ENCODE measurements at places on chromosomes 6 and 20.

DNA sequence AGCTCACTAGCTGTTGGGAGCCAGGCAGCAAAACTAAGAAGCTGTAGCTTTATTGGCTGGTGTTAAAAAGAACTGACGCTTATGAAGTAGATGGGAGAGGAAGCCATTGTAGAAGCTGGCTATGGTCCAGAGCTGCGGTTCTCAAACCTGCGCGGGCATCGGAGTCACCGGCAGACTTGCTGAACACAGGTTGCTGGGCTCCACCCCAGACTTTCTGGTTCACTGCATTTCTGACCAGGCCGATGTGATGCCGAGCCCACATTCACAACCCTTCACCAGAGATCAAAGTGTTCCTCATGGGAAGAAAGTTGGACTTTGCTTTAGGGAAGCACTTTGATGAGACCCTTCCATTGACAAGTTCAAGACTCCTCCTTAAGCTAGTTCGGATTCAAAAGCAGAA, 231.6 kb downstream of the QKI start:
- DNase-seq, result no peak

- DNase-seq, result no peak
These were observed 5.9 kb downstream of the WASF1 start for GRCh38 chr6:110173506-110174132.

GRCh38 chr20:31698803-31699718, 23.6 kb downstream of the BCL2L1 start:
- DNase-seq, result no peak

DNA sequence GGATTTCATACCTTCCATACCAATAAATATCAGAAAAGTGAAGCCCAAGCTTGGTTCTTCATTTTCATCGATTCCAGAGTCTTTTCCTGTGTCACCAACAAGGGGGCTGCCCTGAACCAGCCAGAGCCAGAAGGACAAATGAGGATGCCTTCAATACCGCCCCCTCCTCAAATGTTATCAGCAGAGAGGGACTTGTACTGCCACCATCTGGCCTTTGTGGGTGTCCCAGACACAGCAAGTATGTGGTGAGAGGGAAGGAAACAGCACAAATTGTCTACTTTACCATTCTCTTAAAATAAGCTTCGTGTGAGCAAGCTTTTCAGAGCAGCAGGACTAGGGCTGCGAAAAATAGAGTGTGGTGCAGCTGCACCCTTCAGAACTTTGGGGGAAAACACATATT, 165.3 kb downstream of the SOBP start:
- peak; percentile 42 for DNase-seq

- DNase-seq, result no peak
These were observed 15.4 kb upstream of the ANKRD60 start for GRCh38 chr20:58243653-58244410.

- DNase-seq, result no peak
These were observed 36.4 kb downstream of the CEP250 start for GRCh38 chr20:35491823-35492222.

GRCh38 chr6:53464927-53465460, 79.9 kb downstream of the GCLC start:
- no peak for DNase-seq

DNA sequence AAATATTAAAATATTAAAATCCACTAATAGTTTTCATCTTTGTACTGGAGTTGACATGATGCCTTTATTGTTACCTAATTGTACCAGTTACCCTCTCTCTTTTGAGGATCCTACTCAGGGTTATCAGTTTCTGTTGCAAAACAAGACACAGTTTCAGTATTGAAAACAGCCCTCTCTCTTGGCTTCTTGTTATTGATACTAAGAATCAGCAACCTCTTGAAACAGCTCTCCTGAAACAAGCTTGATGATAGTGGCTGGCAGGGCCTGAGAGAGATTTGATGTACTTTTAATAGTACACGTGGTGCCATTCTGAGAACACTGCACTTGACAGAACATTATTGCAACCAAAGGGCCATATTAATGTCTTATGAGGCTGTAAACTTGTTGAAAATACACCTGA, 64.9 kb upstream of the MEI4 start:
- DNase-seq, result no peak

GRCh38 chr6:88376197-88376596, 210.1 kb upstream of the CNR1 start:
- no peak for DNase-seq

DNA sequence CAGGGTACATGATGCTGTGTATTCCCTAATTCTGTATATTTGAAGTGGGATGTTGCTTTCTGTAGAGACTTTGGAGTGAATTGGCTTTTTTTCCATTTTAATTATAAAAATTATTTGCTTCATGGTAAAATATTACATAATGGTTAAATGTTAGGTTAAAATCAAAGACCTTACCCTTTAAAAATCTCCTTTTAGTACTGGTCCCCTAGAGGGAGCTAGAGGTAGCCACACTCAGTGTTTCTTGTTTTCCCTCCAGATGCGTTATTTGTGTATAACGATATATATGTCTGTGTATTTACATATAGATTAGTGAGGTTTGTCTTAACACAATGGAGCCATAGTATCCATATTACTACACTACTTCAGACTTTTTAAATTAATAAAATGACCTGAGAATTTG, 146.7 kb downstream of the PLCB4 start:
- DNase-seq, result no peak

- DNase-seq, result no peak
These were observed 17.6 kb upstream of the CDKN1A start for GRCh38 chr6:36660771-36661471.

DNA sequence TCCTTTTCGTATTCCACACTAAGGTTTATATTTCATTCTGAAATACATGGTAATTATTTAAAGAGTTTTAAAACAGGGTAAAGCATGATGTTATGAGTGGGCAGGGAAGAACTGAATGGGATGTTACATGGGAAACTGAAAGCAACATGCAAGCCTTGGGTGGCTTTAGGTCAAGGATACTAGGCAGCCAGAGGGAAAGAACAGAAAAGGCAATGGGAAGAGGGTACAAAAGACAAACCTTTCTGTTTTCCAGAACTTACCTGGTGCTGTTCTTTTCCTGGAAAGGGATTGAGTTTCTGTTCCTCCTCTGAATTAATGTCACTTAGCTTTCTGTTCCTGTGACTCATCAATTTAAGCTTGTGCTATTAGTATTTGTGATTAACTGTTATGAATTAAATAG, 71.2 kb upstream of the SMIM8 start:
- no peak for DNase-seq

GRCh38 chr6:157090736-157091135, 232.6 kb downstream of the TMEM242 start:
- DNase-seq, result no peak

DNA sequence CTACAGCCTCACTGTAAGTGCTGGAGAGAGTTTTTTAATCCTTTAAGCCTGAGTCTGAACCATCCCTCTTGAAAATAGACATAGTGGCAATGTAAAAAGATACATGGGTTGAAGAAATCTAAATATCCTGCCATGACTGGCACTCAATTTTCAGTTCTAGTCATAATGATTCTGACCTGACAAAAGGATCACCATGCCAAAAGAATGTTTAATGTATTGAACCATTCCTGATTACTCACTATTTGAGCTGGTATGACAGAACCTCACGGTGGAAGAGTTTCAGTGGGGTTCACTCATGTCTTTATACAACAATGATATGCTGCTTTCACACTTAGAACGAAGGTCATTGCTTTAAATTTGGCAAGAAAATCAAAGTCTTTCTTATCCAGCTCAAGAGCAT, 93.4 kb downstream of the HIVEP2 start:
- no peak for DNase-seq

- DNase-seq, result no peak
These were observed 369.4 kb upstream of the IMPG1 start for GRCh38 chr6:76441875-76442274.

- no peak for DNase-seq
These were observed 58.7 kb upstream of the ARMC2 start for GRCh38 chr6:108789475-108789874.

- DNase-seq, result no peak
These were observed 590 bp downstream of the RNF217 start for GRCh38 chr6:124962639-124963415.

- no peak for DNase-seq
These were observed 609.9 kb upstream of the MAP3K7 start for GRCh38 chr6:91196729-91197128.

GRCh38 chr20:31642837-31643236, 5.1 kb downstream of the COX4I2 start:
- DNase-seq, result no peak

GRCh38 chr6:39226639-39227329, 2.5 kb downstream of the KCNK5 start:
- no peak for DNase-seq

- no peak for DNase-seq
These were observed 153.5 kb downstream of the DLL1 start for GRCh38 chr6:170137176-170137891.

DNA sequence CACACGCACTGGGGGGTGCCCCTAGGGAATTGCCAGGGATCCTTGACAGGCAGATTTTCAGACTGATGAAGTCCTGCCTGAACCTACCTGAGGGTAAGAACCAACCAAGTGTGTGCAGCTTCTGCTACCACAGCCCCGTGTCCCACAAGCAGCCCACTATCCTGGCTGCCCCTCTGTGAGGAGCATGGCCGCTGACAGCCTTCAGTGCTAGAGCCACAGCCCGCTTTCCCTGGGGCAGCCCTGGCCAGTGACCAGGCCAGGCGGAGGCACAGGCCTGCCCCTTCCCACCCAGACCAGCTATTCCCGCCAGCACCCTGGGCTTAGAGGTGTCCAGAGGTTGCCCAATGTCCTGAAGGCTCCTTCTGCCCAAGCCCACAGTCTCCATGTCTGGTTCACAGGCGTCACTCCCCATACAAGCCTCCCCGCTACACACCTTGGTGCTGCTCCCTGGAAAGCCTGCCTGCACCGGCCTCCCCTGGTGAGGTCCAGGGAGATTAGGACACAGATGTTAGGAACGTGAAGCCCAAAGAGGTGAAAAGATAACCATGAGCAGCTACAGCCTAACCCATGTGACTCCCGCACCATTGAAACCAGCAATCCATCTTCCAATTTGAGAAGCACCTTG, 207.0 kb downstream of the SYNDIG1 start:
- DNase-seq, result no peak

- DNase-seq, result no peak
These were observed 454.6 kb upstream of the EYS start for GRCh38 chr6:66161546-66162108.

DNA sequence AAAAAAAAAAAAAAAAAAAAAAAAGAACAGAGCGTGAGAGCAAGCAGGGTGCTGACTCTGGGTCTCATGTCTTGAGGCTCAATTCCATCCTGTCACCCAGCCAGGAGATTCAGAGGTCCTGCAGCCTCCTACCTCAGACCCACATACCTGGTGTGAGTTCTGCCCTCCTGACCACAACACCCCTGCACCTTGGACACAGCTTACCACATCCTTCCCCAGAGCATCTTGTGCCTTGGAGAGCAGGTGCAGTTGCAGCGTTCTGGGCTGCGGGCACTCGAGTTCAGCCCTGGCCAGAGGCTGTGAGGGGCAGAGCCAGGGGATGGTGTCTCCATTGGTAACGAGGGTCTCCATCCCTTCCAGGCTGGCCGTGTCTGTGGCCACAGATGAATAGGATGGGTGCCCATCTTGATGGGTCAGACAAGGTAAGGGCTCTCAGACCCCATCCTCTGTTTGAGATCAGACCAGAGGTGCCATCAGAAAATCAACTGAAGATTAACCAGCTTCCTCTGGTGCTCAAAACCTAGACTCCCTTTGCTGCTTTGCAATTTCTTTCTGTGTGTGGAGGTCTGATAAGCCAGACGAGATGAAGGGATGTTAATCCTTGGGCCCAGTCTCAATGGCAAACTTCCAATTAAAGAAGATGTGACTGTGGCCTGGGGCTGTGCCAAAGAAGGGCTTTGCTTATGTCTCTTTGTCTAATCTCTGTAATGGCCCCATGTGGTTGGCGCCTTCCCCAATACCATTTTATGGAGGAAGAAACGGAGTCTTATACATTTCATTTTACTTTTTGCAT, 14.7 kb upstream of the ZNF831 start:
- DNase-seq, result no peak

DNA sequence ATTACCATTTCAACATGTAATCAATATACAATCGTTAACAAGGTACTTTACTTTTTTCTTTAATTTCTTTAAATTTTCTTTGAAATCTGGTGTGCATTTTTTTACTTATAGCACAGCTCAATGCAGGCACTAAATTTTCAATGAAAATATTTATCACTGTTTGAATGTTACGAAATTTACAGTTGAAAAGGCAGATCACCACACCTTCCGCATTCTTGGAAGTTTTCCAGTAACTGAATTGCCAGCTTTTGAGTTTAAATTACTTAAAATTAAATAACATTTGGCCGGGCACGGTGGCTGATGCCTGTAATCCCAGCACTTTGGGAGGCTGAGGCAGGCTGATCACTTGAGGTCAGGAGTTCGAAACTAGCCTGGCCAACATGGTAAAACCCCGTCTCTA, 309.9 kb downstream of the BMP7 start:
- peak; percentile 54 for DNase-seq

DNA sequence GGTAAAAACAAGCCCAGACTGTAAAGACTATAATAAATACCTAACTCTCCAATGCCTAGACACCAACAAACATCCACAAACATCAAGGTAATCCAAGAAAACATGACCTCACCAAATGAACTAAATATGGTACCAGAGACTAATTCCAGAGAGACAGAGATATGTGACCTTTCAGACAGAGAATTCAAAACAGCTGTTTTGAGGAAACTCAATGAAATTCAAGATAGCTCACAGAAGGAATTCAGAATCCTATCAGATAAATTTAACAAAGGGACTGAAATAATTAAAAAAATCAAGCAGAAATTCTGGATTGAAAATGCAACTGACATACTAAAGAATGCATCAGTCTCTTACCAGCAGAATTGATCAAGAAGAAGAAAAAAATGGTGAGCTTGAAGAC, 26.6 kb downstream of the NCOA6 start:
- DNase-seq, result no peak

GRCh38 chr6:155147958-155148663, 115.7 kb upstream of the CLDN20 start:
- no peak for DNase-seq

DNA sequence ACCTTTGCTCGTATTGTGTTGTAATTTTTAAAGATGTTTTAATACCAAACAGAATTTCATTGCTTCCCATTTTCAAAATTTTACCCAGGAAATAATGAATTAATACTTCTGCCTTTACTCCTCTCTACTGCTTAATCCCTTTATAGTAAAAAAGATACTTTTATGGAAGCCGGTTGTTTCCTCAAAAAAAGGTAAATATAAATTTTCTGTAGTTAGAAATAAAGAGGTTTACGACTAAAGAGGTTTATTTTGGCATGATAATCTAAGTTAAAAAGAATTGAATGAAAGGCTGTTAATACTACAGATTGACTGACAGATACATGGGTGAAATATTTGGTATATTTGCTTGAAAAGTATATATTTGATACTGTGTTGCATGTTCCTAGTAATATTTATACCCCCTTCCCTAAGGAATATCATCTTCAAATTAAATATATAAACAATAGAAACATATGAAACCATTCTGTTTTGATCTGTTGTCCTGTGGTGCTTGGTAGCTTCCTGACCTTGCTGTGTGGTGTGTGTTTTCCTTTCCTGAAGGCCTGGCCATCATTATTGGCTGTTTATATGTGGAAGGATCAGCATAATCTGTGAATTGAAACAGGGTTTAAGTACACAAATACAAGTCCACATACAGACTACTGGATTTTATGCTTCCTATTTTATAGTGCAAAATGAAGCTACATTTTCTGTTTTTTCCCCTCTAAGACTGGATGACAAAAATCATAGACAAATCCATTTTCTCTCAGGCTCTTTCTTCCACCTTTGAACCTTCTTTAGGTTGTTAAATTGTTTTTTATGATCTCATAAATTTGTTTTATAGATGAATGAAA, 2.3 kb downstream of the LIN28B start:
- no peak for DNase-seq

GRCh38 chr6:26284537-26285142, 80.4 kb upstream of the BTN3A2 start:
- peak; percentile 53 for DNase-seq

GRCh38 chr20:19478320-19478895, 266.0 kb downstream of the SLC24A3 start:
- no peak for DNase-seq

Data from HAP-1 (cell line).